Stimulated activated CD4-positive, alpha-beta T cell treated with anti-CD3 and anti-CD28 coated beads, TNF-alpha, amount 100 ng/mL, for 24 hours (primary cell): ENCODE measurements at places on chromosomes 12 and 14.

DNA sequence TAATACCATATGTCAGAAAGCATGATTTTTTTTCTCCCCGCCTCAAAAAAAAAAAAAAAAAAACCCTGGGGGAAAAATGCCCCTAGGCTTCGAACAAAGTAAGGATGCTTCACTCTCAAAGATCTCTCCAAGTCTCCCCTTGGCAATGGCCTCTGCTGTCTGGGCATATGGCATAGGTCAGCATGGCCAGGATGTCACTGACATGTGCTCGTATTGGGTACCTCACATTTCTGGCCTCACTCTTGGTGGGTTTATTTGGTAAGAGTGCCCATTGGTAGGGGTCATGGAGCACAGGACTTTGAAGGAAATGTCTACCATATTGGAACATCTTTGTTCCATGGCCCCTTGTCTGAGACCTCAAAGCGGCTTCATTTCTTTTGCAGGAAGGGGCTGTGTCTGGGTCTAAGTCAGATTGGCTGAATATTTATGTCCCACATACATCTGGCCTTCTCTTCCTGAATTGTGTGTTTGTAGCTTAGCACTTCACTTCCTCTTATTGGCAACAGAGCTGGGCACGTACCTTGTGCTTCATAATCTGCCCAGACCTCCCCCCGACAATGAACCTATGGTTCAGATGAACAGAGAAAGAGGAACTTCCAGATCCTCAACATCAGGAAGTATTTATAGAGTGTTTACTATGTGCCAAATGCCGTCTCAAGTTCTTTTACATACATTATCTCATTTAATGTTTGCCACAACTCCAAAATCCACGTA, 36.3 kb upstream of the OAS1 start:
- no peak for DNase-seq

- DNase-seq, result no peak
Measured at GRCh38 chr14:95518045-95518751, 1.7 kb upstream of the SYNE3 start.

DNA sequence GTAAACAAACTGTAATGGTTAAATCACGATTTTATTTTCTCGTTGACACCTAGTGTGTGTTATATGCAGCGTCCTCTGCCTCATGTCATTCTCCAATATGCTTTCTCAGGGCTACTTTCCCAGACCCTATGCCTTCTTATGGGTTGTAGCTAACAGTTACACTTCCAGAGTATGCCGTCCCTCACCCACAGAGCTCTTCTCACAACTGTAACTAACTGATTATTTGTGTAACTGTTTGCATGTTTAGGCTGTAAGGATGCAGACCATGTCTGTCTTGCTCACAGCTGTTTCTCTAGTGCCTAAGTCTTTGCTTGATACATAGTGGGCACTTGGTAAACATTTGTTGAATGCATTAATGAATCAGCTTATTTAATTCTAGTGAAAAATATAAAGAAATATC, 417.5 kb downstream of the ZFP36L1 start:
- DNase-seq, result no peak

GRCh38 chr12:104786352-104786751, 171.7 kb downstream of the SLC41A2 start:
- no peak for DNase-seq

- DNase-seq, result no peak
Measured at GRCh38 chr12:99055299-99055698, 410.2 kb downstream of the APAF1 start.

GRCh38 chr14:32565256-32565655, 236.2 kb downstream of the AKAP6 start:
- DNase-seq, result no peak

- DNase-seq, result no peak
Measured at GRCh38 chr14:73264885-73265720, 27.8 kb downstream of the PAPLN start.

- DNase-seq, result no peak
Measured at GRCh38 chr14:98160901-98161300, 1111.1 kb downstream of the BCL11B start.

GRCh38 chr12:54662026-54662425, 13.9 kb upstream of the DCD start:
- DNase-seq, result no peak

GRCh38 chr14:67240168-67240932, 885 bp upstream of the PALS1 start:
- no peak for DNase-seq

GRCh38 chr14:77023001-77023996, 5.2 kb downstream of the IRF2BPL start:
- no peak for DNase-seq

- DNase-seq, result no peak
Measured at GRCh38 chr12:50603817-50604639, 99.2 kb downstream of the DIP2B start.

DNA sequence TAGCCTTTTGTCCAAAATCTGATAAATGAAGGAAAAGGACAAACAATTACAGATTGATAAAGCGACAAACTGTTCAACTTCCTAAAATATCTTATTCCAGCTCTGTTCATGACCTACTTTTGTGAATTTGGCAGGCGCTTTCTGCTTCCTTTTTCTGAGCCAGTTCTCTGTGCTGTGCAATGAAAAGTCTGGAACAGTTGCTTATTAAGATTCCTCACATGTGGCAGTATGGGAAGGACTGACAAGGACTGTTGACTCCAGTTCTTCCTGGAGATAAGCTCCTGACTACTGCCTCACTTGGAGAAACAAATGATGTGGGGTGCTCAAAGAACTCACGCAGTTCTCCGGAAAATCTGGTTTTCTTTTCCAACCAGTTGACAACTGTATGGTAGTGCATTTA, 58.3 kb upstream of the ANP32D start:
- no peak for DNase-seq

DNA sequence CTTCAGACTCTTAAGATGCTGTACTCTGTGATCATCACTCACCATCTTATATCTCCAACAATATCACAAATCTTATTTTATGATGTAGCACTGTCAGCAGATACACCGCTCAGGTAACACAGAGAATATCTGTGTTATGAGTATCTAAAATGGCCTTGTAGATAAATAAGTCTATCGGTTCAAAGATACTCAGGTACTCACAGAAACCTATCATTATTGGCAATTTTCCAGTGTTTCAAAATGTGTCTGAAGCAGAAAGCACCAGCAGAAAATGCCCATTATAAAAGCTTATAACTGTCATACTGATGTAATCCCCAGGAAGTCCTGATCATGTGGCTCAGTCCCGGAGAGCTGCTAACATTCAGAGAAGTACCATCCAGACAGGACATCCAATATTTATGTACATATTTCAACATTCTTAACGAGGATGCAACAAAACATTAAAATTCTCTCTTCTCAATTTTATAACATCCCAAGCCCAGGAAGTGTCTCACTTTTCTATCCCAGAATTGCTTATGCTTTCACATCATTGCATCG, 190.7 kb upstream of the LMNTD1 start:
- no peak for DNase-seq

- DNase-seq, result no peak
Measured at GRCh38 chr14:96461950-96462798, 40.0 kb upstream of the PAPOLA start.

- no peak for DNase-seq
Measured at GRCh38 chr12:105319691-105320209, 10.7 kb upstream of the C12orf75 start.

DNA sequence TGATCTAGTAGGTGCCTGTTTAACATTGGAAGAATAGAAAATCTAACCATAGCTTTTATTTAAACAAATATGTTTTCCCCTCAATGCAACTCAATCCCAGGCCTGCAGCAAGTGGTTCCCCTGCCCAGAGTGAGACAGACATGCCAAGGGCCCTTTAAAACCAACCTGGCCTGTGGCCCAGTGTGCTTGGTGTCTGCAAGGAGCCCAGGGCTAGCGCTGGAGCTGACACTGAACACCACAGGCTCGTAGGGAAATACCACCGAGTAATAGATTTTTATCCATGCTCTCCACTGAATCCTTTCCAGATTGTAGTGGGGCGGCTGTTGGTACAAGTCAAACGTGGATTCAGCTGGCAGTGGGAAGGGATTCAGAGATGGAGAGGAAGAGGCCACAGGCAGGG, 95.6 kb upstream of the NRXN3 start:
- no peak for DNase-seq

DNA sequence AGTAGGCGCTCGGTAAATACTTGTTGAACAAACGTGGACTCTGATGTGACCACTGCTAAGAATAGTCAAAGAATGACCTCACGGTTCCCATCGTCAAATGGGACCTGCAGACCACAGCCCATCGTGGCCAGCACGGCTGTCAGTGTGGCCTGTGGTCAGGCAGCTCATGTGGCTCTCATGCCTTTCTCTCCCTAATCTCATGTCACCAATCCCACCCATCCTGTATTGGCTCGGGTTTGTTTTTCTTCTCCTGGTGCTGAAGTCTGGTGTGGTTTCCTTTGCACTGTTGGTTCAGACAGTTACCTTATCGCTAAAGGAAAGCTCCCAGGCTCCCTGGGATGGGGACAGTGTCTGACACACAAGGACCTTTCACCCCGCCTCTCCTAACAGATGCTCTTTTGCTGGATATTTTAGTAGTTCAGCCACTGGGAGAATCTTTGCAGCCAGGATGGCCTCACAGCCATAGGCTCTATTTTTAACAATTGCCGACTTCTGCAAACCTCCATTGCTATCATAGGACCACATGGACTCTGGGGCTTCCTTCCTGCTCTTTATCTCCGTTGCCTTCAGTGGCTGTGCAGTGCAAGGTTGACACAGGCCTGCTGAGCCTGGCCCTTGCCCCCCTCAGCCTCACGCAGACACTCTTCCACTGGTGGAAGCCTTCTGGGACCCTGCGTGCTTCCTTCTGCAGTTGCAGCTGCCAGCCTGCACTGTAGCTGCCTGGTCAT, 293.1 kb upstream of the FKBP4 start:
- DNase-seq, result no peak

DNA sequence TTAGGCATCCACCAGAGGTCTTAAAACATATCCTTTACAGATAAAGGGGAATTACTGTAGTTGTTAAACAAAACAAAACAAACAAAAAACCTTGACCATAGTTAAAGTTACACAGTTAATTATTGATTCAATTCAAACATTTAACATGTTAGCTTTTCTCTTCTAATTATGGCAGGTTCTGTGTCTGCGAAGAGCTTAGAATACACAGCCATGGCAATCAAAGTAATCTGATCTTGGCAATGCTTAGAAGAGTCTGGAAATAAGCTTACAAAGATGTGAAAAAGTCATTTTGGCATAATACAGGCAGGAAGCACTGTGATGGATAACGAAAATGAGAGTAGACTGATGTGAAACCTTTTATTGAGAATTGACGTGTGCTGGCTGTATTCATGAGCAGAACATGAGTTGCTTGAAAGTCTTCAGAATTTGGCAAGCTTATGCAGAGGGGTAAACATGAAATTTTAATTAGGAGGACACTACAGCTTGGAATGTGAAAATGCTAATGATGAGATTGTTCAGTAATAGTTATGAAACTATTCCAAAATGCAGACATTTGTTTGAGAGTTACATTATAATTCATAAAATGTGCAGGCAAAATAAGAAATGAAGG, 629.6 kb downstream of the FSCB start:
- DNase-seq, result no peak
